ENCODE measurements at places on chromosomes 1 and 21.

DNA sequence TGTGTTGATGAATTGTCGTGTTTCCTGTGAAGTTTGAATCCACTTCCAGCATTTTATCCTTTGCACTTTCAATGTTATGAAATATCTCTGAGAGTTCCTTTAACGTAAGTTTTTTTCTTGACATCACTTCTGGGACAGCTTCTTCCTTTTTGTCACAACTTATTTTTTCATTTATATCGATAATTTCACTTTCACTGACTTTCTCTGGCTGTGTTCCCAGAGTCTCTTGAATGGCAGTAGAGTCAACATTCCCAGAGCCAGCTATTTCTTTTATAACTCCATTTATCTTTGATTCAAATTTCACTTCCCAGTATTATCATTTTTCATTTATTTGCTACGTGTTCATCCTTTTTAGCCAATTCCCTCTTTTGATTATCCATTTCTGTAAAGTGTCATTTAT lies 256.5 kb downstream of the PAPPA2 start:
- DNase-seq: no peak

DNA sequence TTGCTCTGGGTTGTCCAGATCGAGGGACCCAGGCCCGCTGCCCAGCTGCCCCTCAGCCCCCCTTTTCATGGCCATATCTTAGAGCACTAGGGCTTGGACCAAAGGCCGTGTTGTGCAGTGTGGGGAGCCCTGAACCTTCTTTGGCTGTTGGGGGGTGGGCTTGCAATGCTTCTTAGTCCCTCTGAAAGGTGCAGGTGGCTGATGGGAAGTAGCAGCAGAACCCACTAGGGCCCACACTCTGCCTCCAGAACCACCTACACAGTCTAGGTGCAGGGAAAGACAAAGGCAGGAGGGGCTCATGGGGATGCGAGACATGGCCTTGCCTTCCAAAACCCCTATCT lies 2.3 kb upstream of the HPCA start:
- DNase-seq: no peak

DNA sequence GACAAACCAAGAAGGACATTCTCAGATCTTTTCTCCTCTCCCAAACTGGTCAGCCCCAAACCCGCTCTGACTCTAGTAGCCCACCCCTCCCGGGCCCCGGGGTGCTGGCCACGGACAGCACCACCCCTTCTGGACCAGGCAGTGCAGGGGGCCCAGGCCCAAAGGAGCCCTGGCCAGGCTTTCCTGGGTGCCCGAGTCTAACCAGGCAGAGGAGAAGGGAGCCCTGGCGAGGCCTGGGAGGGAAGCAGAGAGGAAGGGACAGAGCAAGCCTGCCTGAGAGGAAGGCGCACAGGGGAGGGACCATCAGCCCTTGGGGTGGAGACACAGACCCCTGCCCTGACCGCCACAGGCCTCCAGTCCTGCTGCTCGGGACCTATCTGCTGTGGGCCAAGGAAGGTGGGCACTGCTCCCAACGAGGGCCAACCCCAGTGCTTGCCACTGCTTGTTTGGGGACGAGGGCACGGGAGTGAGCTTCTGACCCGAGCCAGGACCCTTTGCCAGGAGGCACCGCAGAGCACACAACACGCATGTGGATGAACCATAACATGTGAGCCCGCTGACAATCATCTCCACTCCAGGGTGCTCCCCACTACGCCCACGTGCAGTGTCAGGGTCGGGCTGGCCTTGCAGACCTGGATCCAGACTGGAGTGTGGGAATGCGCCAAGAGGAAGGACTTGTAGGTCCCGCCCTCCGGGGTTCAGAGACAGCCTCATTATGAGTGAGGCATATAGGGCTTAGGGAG lies 57.6 kb downstream of the KCNAB2 start:
- no peak for DNase-seq

GRCh38 chr1:226627924-226628611 lies 79.5 kb downstream of the STUM start:
- no peak for DNase-seq

GRCh38 chr1:243499711-243500110 lies 243.9 kb downstream of the SDCCAG8 start:
- DNase-seq: no peak

- no peak for DNase-seq
Observed at GRCh38 chr1:74689621-74690363, 16.2 kb upstream of the ERICH3 start.

DNA sequence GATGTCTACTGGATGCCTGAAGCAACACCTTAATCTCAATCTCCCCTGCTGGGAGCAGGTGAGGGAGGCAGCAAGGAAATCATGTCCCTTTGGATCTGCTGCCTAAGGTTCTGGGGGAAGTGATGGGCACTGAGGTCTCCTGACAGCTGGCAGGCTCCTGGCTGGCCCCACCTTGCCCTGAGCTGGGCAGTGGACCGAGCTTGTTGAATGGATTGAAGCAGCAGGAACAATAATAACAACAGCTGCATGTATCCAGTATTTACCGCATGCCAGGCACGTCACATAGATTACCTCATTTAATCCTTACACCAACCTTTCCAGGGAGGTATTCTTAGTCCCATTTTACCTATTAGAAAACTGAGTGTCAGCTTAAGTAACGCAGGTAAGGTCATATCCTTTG lies 133.9 kb downstream of the PLXNA2 start:
- no peak for DNase-seq

DNA sequence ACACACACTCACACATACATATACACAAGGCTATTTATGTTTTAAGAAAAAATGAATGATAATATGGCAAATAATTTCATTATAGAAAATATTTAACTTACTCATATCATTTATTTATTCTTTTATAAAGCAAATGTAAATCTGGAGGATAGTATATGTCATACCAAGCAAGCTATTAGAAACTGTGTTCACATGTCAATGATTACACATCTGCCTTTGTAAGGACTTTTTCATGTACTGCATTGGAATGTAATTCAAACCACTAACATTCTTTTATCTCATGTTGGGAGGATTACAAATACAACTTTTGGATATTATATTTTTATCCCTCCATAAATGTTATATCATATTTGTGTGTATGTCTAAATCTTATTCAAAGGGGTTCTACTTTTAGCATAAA lies 1887.4 kb downstream of the NCAM2 start:
- no peak for DNase-seq

DNA sequence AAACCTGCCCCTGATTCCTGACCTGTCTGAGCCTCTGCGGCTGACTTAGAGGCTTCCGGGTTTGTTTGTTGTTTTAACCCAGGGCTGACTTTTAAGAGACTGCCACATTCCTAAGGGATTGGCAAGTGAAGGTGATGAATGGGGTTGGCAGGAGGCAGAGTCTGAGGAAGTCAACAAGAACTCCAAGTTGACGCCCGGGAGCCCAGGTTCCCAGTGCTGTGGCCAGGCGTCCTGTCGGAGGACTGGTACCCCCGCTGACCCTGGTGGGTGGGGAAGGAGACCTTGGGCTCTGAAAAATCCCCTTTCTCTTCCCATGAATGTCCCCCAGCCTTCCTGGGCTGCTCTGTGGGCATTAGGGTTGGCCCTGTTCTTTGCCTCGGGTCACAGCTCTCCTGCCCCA lies 19.7 kb upstream of the EPS8L3 start:
- no peak for DNase-seq

DNA sequence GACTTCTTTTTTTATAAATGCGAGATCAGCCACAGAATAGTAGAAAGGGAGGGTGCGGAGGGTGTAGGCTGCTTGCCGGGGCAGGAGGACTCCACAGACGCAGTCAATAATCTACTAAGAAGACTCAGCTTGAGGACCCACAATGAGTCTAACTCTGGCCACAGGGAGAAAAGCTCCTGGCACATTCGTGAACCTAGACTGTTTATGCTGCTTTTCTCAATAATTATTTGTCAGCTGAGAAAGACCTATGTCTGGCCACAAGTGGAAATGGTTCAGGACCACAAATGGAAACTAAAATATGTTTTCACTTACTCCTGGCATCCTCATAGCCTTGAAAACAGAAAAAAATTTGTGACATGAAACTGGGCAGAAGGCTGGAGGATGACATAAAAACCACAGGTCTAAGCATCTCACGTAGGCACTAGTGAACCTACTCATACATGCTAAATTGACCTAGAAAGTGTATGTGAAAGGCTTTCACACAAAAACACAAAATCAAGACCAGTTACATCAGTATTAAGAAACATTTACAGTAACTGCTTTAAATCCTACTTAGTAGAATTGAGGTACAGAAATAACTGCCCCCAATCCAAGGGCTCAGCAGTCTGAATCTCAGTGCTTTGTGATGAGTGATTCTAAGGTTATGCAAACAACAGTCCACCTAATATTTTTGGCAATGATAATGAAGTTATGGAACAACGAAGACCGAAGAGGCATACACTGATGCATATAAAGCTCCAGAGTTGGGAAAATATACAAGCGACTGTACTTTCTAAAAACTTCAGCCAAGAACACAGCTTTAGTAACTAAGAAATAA lies 159.5 kb downstream of the SLC45A1 start:
- no peak for DNase-seq

DNA sequence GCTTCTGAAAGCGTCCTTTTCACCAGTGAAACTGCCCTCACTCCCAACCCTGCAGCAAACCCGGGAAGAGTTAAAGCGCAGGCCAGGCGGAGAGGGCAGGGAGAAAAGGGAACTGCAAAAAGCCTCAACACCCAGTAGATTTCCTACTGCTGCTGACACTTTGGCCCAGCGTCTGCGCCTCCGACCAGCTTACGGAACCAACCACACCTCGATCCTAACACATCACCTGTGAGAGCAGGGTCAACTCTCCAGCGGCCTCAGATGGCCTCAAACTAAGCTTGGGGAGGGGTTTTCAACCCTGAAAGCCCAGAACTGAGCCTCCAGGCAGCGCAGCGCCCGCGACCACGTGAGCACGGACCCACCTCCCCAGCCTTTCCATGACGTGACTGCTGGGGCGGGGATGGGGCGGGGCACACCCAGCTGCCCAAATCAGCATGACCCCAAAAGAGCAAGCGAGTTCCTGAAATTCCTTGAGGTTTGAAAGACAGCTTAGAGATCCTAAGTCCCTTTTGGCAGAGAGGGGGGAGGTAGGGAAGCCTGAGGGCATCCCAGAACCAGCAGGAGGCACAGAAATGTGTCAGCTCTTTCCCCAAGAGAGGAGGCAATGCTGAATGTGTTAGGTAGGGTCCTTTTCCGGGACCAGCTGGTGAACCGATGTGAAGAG lies 59.1 kb downstream of the ITPKB start:
- no peak for DNase-seq

DNA sequence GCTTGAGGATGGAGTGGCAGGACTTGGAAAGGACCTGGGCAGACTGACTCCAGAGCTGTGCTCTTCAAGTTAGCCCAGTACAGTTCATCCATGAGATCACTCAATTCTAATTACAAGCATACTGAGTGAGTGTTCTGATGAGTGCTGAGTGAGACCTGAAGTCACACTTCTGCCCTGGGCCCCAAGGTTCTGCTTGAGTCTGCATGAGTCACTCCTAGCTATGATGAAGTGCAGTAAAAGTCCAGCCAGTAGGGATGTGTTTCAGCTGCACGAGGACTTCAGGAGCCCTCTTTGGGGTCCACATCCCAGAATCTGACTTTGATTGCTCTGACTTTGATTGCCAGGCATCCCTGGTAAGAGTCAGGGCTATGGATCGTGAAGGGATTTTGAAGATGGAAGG lies 35.8 kb downstream of the PLEKHA6 start:
- no peak for DNase-seq

DNA sequence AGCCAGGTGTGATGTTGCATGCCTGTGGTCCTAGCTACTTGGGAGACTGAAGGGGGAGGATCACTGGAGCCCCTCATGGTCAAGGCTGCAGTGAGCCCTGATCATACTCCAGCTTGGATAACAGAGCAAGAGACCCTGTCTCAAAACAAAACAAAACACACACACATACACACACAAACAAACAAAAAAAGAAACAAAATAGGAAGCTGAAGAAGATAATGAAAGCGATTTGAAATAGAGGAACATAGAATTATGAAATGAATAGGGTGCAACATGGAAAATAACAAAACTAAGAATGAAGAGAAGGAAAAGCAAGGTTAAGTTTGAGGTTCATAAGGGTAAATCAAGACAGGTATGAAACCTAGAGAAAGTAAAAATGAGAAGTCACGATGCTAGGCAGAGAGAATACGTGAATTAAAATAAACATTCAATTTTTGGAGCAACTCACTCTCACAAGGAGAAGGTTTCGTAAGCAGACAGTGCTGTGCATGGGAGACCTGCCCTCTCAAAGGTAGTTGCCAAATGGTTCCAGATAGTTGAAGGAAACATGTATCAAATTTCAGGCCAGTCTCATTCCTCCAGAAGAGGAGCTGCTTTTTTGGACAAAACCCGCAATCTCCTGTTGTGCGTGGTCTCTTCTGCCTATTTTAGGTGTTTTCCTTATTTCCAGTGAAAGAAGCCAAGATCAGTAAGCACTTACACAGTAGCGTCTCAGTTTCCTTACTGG lies 3.3 kb downstream of the CD46 start:
- DNase-seq: no peak

- no peak for DNase-seq
Observed at GRCh38 chr1:104072915-104073371, 323.2 kb downstream of the AMY1C start.

DNA sequence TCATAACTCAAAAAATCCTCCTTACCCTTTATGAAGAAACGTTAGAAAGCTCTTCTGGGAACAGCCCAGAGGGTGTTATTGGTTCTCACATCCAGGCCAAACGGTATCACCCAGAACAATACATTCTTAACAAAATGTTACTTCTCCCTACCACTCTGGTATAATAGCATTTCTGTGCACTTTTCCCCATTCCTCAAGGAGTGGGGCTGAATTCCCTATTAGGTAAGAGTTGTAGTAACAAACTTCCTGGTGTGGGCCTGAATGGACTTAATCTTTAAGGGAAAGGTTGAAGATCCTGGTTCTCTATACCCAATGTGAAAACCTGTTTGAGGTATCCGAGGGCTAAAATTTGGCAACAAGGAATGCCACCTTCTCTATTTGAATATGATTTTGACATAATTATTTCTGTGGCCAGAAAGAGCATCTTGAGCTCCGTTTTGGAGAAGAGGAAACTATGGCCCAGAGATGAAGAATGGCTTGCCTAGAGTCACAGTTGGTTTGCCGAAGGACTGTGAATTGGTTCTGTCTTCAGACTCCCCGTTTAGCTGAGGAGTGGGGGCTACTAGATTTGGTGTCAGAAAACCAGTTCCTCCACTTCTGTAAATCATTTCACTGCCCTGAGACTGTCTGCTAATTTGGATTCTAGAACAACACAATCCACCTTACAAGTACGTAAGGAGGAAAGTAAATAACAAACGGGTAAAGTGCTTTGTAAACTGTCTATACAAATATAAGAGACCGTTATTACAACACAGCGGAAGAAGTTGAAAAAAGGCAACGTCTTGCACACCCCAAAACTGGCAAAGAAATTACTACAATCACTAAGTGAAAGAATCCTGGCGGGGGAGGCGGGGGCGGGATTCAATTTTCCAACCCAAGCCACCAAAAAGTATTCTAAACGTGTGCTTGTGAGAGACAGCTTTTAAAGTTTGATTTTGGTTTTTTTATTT lies 2.3 kb downstream of the ANP32E start:
- DNase-seq: no peak

GRCh38 chr1:1074631-1075147 lies 583 bp upstream of the RNF223 start:
- DNase-seq: no peak

- DNase-seq: no peak
Observed at GRCh38 chr1:227883641-227884301, 64.0 kb downstream of the WNT9A start.

- DNase-seq: no peak
Observed at GRCh38 chr21:39051588-39051949, 131.7 kb downstream of the PSMG1 start.
